ENCODE measurements at places on chromosomes 5 and 9. TPM values are rescaled to one million over a fixed set of nuclear protein-coding genes. Genes with fewer than 3 reads are reported as not detected.

Gene DOK3
- 29.2 TPM for total RNA-seq

DNA sequence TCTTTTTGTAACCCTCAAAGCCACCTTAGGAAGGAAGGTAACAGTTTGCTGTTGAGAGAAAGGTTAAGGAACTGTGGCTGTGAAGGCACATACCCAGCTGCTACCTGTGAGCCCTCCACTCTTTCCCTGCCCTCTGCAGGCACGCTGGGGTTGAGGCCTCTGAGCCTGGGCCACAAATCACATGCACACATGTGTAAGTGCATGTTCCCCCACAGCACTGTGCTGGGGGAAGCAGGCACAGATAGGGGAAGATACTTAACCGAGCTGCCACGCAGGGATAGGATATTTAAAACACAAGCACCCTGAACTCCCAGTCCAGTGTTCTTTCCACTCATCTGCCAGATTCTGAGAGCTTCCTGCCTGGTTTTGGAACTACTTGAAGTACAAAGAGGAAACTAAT, 18.1 kb downstream of the LARP1 start:
- no peak for DNase-seq

DNA sequence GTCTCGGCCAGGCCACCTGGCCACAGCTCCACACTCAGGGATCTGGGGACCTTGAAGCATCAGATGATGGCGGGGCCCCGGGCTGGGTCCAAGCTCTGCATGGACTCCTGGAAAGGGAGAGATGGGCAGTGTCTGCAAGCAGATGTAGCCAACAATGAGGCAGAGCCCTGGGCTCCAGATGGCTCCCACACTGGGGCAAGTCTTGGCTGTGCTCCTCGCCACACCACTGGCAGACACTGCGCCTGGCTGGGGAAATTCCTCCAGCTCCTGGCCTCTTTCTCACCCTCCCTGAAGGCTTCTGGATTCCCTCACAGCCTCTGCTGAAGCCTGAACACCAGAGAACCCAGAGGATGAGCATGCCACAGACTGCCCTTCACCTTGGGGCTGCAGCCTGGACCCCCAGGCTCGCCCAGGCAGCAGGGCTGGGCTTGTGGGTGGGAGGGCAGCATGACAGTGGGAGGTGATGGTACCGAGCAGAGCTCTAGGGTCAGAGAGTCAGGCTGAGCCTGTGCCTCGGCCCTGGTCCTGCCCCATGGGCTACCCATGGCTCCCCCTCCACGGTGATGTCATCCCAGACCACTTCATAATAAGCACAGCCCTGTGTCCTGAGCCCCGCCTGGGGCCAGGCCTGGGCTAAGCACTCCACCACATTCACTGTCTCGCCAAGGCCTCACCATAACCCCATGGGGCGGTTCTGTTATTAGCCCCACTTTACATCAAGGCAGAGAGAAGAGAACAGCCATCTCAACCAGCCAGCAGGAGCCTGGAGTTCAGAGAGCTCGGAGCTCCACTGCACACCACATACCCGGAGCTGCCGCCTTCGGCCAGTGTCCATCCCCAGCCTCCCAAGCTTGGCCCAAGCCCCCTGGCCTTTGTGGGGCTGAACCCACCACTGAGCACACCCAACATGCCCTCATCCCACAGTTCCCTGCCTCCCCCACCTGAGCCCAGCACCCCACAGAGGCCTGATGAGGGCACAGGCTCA, 62.2 kb upstream of the ADAMTS2 start:
- DNase-seq: no peak

DNA sequence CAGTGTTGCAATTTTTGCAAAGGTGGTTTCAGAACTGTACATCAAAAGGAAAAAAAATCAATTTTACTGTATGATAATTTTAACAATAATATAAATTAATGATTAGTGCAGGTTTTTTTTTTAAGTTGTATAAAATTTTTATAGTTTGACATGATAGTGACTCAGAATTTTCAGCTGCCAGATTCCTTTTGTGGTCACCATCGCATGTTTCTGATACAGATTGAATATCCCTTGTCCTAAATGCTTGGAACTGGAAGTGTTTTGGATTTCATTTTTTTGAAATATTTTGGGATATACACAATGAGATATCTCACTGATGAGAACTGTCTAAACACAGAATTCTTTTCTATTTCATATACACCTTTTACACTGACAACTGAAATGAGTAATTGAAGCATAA, 361.3 kb downstream of the RAB3C start:
- no peak for DNase-seq

DNA sequence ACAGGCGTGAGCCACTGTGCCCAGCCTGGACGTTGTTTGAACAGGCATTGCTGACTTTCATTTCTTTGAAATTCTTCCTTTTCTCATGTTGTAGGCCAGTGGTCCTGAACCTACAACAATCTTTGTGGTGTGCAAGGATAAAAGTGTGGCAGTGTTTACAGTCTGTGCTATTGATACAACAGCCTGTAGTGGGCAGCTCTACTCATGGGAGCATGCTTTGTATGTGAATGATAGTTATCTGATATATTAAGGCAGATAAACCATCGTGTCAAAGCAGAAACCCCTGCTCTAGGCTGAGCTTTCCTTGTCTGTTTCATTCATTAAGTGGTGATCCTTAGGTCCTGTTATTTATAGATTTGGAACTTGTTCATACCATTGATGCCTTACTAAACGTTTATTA, 42.6 kb downstream of the CSNK1G3 start:
- no peak for DNase-seq
